ENCODE measurements at places on chromosomes 6 and 20. TPM values are rescaled to one million over a fixed set of nuclear protein-coding genes. Genes with fewer than 3 reads are reported as not detected.

DNA sequence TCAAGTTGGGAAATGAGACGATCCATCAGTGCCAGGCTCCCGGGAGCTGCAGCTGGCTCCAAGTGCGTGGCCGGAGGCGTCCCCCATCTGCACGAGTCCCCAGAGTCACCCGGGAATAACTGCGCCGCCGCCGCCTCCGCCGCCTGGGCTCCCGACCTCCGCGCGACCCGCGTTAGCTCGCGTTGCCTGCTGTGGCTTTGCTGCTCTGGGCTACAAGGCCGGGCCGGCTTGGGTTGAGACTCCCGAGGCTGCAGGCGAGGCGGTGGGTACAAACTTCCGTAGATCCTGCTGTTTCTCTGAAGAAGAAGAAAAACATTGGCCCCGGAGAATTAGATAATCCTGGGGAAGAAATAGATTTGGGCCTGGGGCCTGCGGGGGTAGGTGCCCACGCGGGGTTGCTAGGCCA, 7.4 kb upstream of the LAMP5 start:
- DNase-seq: no peak

- no peak for DNase-seq
Observed at GRCh38 chr20:16541226-16541625, 32.0 kb downstream of the KIF16B start.

DNA sequence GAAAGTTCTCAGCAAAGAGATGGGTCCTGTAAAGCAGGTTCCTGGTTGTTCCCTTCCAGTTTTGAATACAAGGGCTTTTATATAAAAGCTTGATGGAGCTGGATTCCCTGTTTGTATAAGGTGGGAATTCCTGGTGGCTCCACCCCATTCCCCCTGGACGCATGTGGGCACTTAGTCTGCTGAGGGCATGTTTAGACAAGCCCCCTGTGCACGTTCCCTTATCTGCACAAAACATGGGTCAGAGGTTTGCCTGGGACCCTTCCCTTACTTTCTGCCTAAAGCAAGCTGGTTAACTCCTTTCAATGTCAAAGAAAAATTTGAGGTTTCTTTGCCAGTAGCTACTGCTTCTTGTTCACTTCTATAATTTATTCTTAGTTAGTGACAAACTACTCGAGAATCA, 181.1 kb downstream of the BCKDHB start:
- DNase-seq: no peak

DNA sequence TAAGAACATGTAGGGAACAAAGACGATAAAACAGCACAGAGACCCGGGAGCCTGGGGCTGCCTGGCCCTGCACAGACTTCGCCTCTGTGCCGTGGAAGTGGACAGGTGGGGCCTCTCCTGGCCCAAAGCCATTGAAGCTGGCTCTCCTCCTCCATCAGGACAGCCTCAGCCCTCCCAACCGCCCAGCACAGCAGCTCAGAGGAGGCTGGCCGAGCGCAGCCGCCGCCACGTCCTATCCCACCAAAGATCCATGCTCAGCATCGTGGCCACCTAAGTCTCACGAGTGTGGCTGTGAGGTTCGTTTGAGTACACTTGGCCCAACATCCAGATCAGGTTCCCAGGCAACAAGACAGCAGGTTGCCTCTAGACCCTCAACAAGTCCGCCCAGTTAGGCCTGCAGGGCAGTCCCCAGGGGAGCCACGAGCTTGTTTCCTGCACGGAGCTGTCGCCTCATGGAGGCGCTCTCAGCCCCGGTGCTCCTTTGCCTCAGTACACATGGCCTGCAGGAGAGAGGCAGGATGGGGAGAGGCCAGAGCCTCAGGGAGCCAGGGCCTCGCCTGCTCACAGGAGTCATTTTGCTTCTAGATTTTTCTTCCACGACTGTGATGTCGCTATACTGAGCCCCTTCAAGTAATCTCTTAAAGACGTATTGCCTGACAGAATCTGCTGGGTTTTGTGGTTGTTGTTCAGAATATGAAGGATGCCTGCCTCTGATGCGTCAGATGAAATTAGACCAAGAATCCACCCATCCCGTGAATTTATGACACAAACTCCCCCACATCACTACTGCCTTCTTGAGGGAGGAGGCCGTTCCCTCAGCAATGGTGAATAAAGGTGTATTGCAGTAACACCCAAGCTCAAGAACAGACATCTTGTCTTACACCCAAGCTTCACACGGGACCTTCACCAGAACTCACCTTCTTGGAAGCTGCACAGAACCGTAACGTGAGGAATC, 102.7 kb downstream of the RNASET2 start:
- DNase-seq: no peak

GRCh38 chr20:33994222-33994913, 657 bp downstream of the RALY start:
- peak; percentile 91 for DNase-seq

DNA sequence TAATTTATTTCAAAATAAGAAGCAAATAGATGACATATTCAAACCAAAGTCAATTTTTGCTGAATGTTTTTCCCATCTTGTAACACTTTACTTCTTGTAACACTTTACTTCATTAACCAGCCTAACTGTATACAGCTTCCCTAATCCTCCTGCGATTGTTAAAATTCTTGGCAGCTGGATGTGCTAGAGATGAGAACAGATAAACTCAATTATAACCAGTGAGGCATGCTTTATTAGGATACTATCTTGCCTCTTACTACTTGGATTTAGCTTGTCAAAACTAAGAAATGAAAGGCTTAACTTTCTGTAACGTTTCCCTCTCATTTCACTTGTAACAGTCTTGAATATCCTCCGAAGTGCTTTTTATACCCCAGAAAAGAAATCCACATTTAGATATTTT, 94.1 kb upstream of the BMP5 start:
- DNase-seq: no peak

The ASIP gene
- total RNA-seq: 0.99 TPM

The PTK7 gene
- 9.7 TPM for total RNA-seq

The OPRM1 gene
- 3.3 TPM for total RNA-seq

The SIGLEC1 gene
- 10.2 TPM for total RNA-seq

The ARMC12 gene
- total RNA-seq: 0.49 TPM

Data from sigmoid colon (tissue), 7 donors.